ENCODE measurements at places on chromosomes 4 and X.
A peak's percentile ranks its signal among the peaks of the same experiment; 100 is the strongest.

- peak; percentile 2 for DNase-seq
Measured at GRCh38 chrX:65587616-65588526, 53.3 kb upstream of the LAS1L start.

DNA sequence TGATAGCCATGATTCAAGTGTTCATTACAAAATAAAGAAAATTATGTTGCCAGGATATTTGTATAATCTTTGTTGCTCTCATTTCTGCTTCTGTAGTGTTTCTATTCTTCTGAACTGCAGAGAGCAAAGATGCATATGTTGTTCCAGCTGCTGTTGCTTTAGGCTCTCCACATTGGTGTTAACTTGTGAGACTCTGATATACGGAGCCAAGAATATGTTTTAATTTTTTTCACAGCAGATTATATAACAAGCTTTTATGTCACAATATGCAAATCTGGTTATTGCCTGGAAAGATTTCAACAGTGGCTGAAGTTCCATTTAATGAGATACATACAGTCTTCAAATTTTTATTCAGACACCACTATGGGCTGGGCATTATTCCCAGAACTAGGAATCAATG is 655.0 kb downstream of the GRXCR1 start:
- DNase-seq = no peak

- no peak for DNase-seq
Measured at GRCh38 chr4:183038436-183038835, 60.6 kb upstream of the WWC2 start.

- no peak for DNase-seq
Measured at GRCh38 chr4:140154572-140154891, 548 bp upstream of the MAML3 start.

DNA sequence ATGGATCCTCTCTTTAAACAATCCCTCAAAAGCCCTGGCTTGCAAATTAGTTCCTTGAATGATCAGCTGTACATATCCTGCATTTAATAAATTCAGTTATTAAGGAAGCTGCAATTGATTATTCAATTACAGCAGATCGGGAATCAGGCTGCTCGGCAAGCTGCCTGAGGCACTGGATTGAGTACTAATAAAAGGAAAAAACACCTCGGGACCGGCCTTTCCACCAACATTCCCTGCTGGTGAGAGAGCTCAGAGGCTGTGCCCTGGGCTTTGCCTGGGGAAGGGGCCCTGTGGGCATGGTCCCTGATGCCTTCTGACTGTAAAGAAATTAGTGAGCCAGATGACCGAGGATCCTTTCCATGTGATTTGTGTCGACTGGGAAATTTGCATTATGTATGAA is 69.2 kb downstream of the SORCS2 start:
- no peak for DNase-seq

DNA sequence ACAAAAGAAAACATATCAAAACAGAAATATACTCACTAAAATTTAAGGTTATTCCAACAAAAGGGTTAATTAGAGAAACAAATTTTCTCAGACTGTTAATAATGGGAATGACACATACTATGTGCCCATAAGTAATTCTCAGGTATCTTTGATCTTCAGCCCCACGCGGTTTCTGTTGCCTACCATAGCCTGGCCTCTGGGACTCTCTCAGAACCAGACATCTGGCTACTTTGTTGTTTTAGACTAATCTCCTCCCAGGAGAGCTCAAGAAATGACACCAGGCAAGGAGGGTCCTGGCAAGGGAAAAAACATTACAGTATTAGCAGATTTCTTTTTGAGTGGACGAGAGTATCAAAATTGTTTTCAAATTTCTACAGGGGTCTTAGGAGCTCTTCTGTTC is 43.7 kb downstream of the SLC10A7 start:
- DNase-seq = no peak
